Fibroblast of skin of scalp (primary cell): ENCODE measurements at places on chromosomes 7 and 10.

DNA sequence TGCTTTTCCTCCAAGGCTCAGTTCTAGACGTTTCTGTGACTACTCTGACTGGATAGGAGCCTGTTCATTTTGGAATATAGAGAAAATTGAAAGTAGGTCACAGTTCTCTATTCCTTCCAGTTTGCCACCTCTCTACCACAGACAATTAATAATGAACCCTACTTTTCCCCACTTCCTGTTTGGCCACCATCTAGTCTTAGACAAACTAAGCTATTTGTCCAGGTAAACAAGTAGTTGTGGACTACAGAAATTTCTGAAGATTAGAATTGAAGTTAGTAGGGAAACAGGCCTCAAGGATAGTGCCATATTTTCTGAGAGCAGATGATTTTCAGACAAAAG is 87.0 kb downstream of the AUTS2 start:
- DNase-seq = no peak

DNA sequence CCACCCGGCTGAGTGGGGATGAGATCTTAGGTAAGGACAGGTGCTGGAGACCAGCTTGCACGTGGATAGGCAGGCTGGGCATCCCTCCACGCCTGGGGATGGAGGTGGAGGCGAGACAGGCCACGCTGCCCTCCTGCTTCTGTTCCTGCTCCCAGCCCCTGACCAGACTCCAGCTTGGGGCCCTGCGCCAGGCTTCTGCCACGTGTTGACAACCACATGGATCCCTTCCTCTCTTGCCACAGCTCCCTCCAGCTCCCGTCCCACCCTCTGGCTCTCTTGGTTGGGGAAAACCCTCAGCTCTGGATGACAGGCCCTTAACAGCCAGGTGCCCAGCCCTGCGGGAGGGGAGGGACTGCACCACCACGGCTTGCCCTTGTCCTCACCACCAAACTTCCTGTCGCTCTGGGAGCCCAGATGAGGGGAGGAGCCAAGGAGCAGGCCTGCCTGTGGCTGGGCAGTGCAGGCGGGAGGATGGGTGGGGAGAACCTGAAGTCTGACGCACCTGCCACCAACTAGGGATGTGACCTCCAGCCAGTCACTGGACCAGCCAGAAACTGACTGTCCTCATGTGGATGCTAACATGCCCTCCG is 36.0 kb downstream of the KCNH2 start:
- DNase-seq = no peak

DNA sequence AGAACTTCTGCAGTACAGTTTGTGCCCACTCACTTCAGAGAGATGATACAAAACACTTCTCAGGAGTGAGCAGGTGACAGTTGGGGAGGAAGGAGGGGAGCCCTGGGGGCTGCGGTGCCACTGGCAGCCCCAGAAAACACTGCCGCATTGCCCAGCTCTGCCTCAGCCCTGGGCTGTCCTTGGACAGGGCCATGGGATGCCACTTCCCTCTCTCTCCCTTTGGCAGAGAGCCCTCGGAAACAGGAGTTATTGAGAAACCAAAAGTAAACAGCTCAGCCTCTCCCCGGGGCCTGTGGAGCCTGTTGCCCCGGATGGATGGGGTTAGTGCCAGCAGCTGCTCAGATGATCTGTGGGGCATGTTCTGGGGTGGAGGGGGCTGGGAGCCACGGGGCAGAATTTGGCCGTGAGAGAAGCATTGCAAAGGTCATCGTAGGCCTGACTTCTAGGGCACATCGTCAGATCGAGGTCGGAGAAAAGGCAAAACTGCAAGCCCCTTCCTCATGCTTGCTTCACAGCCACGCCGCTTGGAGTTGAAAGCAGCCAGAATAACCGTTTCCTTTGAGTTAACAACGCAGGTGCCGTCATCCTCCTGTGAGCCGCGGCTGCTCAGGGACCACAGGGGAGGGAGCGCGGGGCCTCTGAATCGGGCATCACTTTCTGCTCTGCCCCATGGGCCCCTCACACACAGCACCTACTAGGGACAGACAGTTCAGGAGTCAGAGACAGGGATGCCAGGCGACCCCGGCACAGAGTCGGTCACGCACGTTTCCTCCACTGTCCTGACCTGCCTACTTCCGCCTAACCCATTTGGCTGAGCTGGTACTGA is 256.4 kb downstream of the CAMK1D start:
- DNase-seq = peak; percentile 37

GRCh38 chr7:54783952-54784351 is 24.9 kb upstream of the SEC61G start:
- no peak for DNase-seq

- DNase-seq = no peak
Measured at GRCh38 chr10:107502229-107502985, 337.9 kb upstream of the SORCS1 start.

- no peak for DNase-seq
Measured at GRCh38 chr10:42877496-42878030, 95.0 kb downstream of the BMS1 start.

DNA sequence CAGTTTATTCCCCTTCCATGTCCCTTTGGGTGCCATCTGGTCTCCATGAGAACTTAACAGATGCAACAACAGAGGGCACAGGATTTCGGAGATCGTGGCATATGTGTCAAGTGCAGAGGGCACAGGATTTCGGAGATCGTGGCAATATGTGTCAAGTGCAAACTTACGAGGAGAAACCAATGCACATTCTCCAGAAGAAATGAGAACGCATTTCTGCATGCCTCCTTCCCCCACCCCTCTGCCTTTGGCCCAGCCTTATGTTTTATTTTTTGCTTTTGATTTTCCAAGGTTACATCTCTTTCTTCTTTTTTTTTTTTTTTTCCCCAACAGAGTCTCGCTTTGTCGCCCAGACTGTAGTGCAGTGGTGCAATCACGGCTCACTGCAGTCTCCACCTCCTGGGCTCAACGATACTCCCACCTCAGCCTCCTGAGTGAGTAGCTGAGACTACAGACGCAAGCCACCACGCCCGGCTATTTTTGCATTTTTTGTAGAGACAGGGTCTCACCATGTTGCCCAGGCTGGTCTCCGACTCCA is 586 bp upstream of the ANKRD26 start:
- DNase-seq = no peak

- peak; percentile 90 for DNase-seq
Measured at GRCh38 chr10:84328418-84329195, at the start of gene CCSER2. Gene CCSER2, plus strand, starts transcription at chr10:84328589. Its CDS starts 42,464 bp downstream, at chr10:84371053.

DNA sequence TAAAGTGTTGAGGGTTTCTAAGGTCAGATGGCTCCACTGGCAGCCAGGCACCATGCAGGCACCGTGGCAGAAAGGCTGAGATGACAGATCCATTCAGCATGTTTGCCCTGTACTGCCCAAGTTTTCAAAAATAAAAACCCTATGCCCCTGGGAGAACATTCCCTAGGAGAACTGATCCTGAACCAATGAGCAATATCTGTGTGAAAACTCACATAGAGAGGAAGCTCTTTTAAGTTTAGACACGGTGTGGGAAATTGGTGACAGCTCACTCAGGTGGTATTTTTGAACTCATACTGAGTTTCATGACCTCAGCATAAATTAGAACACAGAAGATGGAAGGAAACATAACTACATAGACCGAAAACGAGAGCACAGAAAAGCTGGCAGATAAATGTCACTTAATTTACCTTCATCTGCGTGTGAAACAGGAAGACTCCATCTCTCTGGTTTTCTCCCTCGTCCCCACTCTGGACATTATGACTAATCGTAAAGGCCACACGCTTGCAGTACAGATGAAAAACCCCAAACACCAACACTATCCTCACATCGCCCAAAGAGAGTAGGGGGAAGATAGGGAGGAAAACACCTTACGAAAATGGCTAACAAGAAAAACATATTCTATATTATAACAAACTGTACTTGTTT is 127.8 kb downstream of the ICA1 start:
- DNase-seq = no peak

DNA sequence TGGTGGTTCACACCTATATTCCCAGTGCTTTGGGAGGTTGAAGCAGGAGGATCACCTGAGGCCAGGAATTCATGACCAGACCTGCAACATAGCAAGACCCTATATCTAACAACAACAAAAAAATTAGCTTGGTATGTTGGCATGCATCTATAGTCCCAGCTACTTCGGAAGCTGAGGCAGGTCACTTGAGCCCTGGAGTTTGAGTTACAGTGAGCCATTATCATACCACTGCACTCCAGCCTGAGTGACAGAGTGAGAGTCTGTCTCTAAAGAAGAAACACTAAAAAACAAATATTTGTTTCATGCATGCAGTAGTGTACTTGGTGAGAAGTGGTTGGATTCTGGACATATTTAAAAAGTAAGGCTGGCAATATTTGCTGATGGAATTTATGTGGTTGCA is 198.1 kb downstream of the BBS9 start:
- DNase-seq = no peak

GRCh38 chr10:4267086-4267773 is 482.2 kb upstream of the KLF6 start:
- peak; percentile 27 for DNase-seq

DNA sequence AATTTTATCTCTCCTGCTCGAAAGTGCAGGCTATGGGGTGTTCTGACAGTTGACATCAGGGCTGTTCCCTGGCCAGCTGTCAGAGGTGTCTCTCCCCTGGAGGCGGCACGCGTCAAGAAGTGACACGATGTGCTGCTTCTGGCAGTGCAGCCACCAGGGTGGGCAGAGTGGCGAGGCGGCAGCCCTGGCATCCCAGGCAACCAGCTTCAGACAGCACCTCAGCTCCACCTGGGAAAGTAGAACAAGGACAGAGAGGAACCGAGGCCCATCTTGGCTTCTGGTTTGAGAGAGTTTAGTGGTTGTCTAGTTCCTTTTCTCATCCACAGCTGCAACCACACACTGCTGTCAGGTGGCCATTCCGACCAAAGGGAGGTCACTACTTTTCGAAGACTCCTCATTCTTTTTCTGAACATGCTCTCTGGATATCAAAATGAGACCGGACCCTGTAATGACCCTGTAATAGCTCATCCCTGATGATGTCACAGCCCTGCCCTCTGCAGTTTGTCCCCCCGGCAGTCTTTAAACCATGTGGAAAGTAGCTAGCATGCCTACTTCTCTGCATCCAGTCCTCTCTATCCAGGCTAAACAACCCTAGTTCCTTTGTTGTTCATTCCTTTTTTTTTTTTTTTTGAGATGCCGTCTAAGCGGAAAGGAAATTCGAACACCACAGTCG is 381.0 kb upstream of the NRP1 start:
- DNase-seq = no peak

GRCh38 chr7:96120445-96121225 is 201.3 kb downstream of the SLC25A13 start:
- peak; percentile 18 for DNase-seq

GRCh38 chr10:26840938-26841732 is 19.6 kb downstream of the ABI1 start:
- DNase-seq = no peak

DNA sequence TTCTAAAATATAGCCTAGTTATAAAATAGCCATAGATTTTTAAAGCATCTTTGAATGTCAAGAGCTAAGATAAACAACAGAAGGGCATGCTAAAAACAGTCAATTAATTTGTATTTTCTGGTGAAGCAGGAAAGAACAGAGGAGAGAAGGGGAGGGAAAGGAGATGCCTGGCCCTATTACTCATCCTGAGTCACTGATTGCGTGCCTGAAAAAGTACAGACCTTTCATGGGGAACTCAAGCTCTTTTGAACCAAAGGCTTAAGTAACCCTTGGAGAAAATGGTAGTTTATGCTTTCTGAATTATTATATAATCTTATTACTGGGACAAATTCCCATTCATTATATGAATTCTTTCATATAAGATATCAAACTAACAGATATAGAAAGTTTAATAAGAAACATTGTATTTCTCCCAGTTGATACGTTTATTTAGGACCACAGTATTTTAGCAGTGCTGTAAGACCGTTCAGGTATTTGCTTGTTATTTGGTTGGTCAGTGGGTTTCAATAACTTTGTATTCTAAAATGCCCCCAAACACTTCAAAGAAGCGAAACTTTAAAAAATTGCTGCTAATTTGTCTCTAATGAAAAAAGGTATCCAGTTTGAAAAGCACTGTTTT is 151.3 kb downstream of the HGF start:
- DNase-seq = peak; percentile 90

GRCh38 chr7:19663816-19664462 is 44.9 kb downstream of the POLR1F start:
- DNase-seq = no peak

DNA sequence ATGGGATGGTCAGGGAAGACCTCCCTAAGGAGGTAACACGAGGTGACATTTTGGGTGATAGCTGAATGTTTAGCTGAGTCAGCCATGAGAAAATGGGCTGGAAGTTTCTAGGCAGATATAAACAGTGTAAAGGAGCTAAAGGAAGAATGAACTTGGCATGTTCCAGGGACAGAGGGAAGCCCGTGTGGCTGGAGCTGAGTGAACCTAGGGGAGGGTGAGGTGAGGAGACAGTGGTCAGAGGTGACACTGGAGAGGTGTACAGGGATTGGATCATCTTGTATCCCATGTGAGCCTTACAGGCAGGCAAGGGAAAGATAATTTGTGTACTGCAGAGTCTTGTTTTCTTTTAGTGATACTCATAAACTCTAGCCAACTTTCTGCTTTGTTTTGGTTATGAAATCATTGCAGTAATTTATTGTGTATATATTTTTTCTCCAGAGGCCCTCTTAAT is 1.8 kb downstream of the STARD3NL start:
- no peak for DNase-seq

DNA sequence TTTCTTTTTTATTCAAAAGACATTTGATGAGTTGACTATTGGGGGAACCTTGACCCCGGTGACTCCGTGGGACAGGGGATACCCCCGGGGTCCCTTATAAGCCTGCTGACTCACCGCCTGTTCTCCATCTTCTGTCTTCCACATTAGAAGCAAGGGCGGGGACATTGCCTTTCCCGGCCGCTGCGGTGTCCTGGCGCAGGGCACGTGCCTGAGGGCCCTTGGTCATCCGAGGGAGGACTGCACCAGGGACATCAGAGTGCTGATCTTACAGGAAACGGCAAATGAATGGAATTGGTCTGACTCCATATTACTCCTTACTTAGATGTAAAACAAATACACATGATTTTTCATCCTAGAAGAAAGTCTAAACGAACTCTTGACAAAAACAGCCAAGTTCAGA is 170.1 kb downstream of the CUX1 start:
- no peak for DNase-seq

- DNase-seq = no peak
Measured at GRCh38 chr10:69494626-69495558, 43.6 kb downstream of the TSPAN15 start.

GRCh38 chr7:4745971-4746919 is 29.2 kb upstream of the AP5Z1 start:
- DNase-seq = peak; percentile 70

DNA sequence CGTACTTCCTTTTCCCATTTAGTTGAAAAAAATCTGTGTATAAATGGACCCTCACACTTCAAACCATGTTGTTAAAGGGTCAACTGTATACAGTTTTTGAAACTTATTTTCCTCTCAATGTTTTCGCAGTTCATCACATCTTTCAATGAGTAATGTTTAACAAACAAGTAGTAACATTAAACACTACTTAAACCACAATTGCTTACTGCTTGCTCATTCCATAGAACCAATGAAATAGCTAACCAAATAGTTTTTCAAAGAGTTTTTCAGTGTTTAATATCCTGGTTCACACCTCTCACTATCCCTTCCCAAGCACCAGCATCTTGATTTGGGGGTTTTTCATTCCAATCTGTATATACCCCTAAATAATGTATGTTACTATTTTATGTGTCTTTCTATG is 9.1 kb downstream of the SEM1 start:
- DNase-seq = no peak
